Ovary (tissue), 10 donors: ENCODE measurements at places on chromosomes 12 and 14. TPM values are rescaled to one million over a fixed set of nuclear protein-coding genes. Genes with fewer than 3 reads are reported as not detected.

DNA sequence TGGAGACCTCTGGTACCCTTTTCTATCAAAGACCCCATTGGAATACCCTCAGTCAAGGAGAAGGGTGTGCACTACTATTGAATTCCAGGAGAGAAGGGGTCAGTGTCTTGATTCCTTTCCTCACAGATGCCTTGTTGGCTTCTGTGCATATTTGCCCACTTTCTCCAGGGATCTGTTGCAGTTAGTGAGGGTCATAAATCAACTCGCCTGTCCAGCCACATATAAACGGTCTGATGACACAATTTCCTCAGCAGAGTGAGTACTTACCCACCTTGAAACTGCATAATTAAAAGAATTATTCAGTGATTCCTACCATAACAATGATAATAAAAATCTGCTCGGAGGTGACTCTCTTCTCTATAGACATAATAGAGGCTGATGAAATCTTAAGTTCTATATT lies 13.9 kb upstream of the DCD start:
- H3K4me1 ChIP-seq: no peaks in the 10 kb centered on the region
- H3K27me3 ChIP-seq: no peaks in the 10 kb centered on the region
- no peaks in the 10 kb centered on the region for H3K36me3 ChIP-seq
- H3K27ac ChIP-seq: no peak overlapping the region
- H3K4me3 ChIP-seq: no peak overlapping the region
- DNase-seq: no peak

DNA sequence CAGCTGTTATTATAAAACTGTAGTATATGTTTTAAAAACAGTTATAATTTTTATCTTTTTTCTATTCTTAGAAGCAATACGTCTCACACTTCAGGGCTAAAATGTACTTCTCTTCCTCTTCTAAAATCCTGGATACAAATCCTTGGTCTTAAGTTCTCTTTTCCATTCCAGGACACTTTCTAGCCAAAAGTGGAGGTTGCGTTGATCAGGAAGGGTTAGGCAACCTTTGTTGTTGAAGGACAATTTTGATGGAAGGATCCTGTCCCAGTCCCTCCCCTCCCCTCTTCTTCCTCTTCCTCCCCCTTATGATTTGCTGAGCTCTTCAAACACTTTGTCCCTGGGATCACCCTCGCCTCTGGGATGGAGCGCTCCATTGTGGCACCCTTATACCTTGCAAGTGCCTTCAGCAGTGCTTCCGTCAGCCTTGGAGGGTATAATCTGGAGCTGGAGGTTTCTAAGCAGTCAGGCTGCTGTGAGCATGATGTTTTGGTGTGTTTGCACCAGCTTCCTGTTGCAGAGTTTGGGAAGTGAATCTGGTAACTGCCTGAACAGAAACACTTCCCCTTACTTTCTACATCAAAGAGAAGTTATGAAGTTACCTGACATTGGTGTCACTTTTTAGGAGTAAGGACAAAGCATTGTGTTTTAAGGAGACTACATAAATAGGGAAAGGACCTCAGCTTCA lies 87.4 kb upstream of the SLC38A2 start:
- H3K4me3 ChIP-seq: no peak overlapping the region
- no peak for DNase-seq
- H3K27ac ChIP-seq: peak overlapping the region; percentile 58
- peaks cover 32% of the 10 kb centered on the region for H3K4me1 ChIP-seq
- no peaks in the 10 kb centered on the region for H3K36me3 ChIP-seq
- H3K27me3 ChIP-seq: no peaks in the 10 kb centered on the region

The GPR65 gene
- polyA plus RNA-seq: 2.2 TPM

DNA sequence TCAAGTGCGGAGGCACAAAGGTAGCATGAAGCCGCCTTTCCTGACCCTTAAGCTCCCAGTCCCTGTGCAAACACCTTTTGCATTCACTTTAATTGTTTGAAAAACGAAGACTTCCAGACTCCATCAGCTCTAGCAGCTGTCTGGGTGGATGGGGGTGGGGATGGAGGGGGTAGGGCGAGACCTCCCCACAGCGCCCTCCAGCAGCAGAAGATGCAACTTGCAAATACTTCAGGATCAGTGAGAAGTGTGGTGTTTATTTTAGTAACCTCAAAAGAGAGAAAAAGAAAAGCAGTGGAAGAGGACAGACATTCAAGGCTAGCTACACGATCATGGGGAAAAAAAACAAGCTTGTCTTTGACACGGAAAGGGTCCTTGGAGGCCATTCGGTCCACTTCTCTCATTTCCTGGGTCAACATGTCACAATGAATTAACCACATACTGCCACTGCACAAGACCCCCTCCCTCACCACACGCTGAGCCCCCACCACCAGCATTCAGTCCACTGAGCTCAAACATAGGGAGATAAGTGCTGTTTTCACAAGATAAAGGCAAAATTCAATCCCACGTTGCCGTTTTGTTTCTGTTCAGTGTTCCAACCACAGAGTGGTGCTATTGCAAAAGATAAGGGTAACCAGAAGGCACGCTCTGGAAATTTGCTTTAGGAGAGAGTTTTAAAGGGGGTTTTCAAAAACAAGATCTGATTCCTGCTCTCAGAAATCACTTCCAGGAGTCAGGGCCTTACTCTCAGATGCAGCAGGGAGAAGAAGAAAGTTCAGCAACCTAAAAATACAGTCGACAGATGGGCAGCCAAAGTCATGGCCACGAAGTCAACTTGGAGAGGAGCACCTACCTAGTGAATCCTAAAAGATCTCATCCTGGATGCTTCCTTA lies 3.3 kb upstream of the NTF3 start:
- H3K4me1 ChIP-seq: peaks cover 2% of the 10 kb centered on the region
- H3K4me3 ChIP-seq: no peak overlapping the region
- DNase-seq: no peak
- no peaks in the 10 kb centered on the region for H3K36me3 ChIP-seq
- H3K27ac ChIP-seq: peak overlapping the region; percentile 22

DNA sequence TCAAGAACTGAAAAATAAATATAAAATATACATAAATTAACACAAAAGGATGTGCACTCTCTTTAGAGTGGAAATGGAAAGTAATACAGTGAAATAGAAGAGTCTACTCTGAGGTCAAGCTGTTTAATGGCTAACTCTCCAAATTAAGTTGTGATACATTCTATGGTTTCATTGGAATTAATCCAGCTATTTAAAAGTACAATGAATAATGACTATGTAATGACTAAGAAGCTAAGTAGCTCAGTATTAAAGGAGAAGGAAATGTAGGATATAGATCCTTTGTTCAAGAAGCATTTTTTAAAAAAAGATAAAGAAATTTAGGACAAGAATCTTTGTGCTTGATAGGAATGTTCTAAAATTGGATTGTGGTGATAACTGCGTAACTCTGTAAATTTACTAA lies 85.3 kb downstream of the LRP6 start:
- H3K36me3 ChIP-seq: no peaks in the 10 kb centered on the region
- H3K4me3 ChIP-seq: no peak overlapping the region
- H3K27me3 ChIP-seq: no peaks in the 10 kb centered on the region
- peaks cover 2% of the 10 kb centered on the region for H3K4me1 ChIP-seq
- no peak overlapping the region for H3K27ac ChIP-seq
- no peak for DNase-seq

The AACS gene
- 9.0 TPM for polyA plus RNA-seq

DNA sequence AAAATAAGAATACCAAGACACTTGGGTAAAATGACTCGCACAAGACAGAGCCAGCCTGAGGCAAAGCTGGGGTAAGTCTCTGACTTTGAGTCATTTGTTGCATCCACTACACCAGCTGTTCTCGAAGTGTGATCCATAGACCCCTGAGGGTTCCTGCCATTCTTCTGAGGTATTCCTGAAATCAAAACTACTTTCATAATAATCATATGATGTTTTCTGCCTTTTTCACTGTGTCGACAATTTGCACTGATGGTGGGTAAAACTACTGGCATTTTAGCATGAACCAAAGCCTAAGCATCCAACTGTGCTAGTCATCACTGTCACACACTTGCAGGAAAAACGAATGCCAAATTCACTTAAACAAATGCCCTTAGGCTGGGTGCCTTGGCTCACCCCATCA lies 135.5 kb upstream of the FUT8 start:
- no peak overlapping the region for H3K4me3 ChIP-seq
- H3K27me3 ChIP-seq: no peaks in the 10 kb centered on the region
- H3K36me3 ChIP-seq: no peaks in the 10 kb centered on the region

- no peaks in the 10 kb centered on the region for H3K27me3 ChIP-seq
- H3K27ac ChIP-seq: no peak overlapping the region
- H3K4me3 ChIP-seq: no peak overlapping the region
- DNase-seq: no peak
- H3K36me3 ChIP-seq: no peaks in the 10 kb centered on the region
Measured at GRCh38 chr12:3720772-3721171, 32.1 kb downstream of the CRACR2A start.

DNA sequence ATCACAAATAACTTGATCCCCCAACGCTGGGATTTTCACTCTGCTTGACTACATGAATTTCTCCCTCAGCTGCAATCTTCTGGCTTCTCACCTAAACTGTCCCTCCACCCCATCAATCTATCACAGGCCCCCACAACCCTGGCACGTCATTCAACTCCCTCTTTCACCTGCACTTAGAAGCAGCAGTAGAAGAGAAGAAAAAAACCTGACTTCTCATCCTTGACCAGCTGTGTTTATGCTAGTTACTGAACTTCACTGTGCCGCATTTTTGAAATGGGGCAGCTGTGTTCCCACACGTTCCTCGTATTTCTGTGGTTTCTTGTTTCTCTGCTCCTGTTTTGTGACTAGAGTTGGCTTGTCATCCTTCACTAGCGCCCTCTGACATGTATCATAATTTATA lies 35.0 kb downstream of the ITPR2 start:
- H3K4me1 ChIP-seq: peaks cover 6% of the 10 kb centered on the region
- DNase-seq: no peak
- no peaks in the 10 kb centered on the region for H3K27me3 ChIP-seq
- H3K4me3 ChIP-seq: no peak overlapping the region
- no peak overlapping the region for H3K27ac ChIP-seq

The CLEC4D gene
- polyA plus RNA-seq: 0.05 TPM

DNA sequence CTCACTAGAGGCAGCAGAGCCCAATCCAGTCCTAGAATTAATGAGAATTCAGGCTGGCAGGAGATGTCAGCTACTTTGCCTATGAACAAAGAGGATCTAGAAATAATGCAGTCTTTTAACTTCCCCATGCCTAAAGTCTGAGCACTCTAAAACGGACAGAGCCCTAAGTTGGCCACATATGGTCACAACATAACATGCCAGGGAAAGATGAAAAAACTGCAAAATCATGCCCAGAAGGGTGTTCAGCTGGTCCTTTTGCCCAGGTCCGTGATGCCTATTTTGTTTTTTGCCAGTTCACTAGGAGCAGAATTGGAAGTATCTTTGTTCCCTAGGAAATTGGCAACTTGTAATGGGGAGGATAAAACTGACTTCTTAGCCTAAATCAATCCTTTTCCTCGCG lies 20.3 kb upstream of the LMNTD1 start:
- no peak overlapping the region for H3K4me3 ChIP-seq
- no peak for DNase-seq
- no peaks in the 10 kb centered on the region for H3K27me3 ChIP-seq
- no peaks in the 10 kb centered on the region for H3K36me3 ChIP-seq

DNA sequence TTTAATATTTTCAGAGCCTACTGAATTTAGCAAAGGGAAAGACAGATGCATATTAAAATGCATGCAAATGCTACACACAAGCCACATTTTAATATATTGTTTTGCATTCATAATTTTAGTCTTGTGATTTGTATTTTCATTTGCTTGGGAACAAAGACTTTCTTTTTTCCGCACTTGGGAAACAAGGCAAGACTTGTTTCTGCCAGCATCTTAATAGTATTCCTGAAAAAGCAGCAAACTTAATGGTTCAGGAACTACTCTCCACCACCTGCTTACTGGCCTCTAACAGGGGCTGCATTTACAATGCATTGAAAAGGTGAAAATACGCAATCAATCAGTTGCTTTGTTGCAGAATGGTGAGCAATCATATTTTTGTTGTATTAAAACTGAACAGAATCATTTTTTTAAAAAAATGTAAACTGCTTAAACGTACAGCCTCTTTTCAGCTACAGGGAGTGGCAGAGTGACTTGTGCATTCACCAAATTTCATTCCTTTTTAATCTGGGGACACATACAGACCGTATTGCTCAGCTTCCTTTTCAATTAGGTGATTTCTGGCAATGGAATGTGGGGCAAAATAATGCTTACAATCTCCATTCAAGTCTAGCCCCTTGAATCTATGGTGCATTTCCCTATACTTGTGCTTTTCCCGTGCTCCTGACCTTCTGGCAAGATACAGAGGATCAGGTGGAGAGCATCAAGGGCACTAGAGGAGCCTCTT lies 144.1 kb upstream of the BTG1 start:
- no peak overlapping the region for H3K27ac ChIP-seq
- no peaks in the 10 kb centered on the region for H3K36me3 ChIP-seq
- no peak overlapping the region for H3K4me3 ChIP-seq
- DNase-seq: no peak
